ENCODE measurements at places on chromosomes 13 and 19.

- no peak for DNase-seq
Observed at GRCh38 chr13:46184277-46184699, 2.3 kb upstream of the LCP1 start.

- no peak for DNase-seq
Observed at GRCh38 chr13:108957369-108958012, 328.1 kb downstream of the MYO16 start.

DNA sequence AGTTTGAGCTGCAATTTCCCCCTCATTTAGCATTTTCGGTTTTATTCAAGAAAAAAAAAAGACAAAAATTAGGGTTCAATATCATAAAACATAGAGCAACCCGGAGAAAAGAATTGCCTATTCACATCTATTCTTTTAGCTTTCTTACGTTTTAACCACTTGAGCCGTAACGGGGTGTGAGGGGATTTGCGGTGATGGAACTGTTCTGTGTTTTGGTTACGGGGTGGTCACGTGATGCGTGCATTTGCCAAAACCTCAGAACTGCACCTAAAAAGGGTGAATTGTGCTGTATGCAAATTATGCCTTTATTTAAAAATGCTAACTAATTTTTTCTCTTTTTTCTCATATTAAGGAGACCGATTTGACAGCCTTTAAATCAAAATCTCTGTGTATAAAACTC is 22.1 kb downstream of the CLEC11A start:
- no peak for DNase-seq

- DNase-seq, result no peak
Observed at GRCh38 chr13:40792284-40793051, 3.1 kb downstream of the SLC25A15 start.

- no peak for DNase-seq
Observed at GRCh38 chr19:10566658-10567410, 1.0 kb upstream of the KRI1 start.

DNA sequence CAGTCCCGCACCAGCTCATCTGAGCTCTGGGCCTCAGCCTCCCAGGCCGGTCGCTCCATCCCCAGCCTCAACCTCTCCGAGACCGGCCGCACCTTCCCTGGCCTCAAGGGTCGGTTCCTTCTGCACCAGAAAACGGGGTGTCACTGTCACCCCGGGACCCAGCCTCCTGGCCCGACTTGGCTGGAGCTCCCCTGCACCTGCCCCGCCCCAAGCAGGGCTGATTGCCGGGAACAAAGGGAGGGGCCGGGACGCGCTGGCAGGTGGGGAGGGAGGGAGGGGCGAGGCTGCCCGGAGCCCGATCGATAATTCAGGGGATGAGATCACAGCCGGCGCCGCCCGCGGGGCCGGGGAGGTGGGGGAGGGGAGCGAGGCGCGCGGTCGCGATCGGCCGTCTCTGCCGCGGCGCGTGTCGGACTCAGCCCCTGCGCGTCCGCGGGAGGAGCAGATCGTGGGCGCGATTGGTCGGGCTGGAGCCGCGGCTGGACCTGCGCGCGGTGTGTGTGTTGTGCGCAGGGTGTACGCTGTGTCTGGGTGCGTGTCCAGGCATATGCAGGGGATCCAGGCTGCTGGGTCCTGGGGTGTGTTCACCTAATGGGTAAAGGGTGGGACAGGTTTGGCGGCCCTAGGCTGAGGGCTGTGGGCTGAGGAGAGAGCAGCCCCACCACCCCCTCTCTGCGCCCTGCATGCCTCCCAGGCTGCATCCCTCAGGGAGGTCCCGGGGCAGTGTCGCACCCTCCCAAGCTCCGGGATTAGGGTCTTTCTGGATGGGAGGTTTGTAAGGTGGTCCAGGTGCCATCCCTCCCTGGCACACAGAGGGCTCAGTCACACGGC is 1.1 kb upstream of the SHC2 start:
- DNase-seq, result peak; percentile 70

DNA sequence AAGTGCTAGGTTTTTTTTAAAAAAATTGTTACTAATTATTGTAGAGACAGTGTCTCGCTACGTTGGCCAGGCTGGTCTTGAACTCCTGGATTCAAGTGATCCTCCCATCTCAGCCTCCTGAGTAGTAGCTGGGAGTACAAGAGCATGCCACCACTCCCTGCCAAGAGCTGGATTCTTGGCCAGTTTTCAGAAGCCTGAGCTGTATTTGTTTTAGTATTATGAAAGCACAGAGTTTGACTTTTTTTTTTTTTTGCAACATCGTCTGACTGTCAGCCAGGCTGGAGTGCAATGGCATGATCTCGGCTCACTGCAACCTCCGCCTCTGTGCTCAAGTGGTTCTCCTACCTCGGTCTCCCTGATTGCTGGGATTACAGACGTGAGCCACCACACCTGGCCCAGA is 7.0 kb downstream of the ARMC6 start:
- no peak for DNase-seq

GRCh38 chr19:12912571-12912970 is 6.5 kb downstream of the SYCE2 start:
- DNase-seq, result peak; percentile 94

DNA sequence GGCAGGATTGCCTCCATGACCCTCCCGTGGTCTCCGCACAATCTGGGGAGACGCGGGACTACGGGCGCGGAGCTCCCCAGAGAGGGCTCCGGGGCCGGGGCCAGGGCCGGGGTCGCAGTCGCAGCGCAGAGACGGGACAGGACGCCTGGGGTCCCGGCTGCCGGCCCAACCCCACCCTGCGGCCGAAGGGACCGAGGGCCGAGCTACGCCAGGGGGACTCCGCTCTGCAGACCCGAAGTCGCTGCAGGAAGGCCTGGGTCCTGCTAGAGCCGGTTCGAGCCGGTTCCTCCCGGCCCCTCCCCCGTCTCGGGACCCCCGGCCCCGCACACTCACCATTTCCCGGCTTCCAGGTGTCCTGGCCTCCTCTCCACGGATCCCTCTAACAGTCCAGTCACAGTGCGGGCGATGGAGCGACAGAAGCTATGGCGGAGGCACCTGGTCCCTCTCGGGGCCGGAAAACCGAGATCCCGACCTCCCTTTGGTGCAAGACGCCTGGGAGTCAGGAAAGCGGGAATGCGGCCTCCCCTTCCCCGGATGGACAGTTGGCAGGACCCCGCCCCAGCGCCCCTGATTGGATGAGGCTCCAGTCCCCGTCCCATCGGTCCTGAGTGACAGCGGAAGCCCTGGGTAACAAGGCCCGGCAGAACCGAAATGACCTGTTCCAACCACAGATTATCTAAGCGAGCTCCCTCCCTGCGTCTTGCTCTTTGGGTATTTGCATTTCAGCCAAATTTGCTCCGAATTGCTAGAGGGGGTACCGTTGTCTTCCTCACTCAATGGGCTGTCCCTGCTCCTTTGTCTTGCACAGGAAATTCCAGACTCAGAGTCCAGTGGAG is at the start of gene ZNF625:
Gene ZNF625 (minus strand): TSS at position 512 of the 836 bp plus-strand sequence. CDS start 176 bp downstream, at position 336.
- peak; percentile 95 for DNase-seq

DNA sequence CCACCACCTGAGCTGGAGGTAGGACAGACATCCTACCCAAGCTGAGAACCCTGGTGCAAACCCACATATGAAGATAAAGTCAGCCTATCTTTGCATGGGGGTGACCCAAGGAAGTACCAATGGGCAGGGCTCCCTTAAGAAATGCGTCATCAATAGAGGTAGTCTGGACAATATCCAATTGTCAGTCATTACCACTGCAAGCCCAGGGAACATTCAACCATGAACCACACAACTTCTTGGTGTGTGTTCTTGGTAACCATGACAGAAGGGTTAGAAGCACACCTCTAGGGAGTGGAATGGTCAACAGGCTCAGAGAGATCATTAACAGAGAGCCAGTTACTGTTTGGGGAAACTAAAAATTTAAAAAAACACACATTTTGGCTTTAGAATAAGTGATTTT is 34.7 kb upstream of the DOCK9 start:
- DNase-seq, result no peak

DNA sequence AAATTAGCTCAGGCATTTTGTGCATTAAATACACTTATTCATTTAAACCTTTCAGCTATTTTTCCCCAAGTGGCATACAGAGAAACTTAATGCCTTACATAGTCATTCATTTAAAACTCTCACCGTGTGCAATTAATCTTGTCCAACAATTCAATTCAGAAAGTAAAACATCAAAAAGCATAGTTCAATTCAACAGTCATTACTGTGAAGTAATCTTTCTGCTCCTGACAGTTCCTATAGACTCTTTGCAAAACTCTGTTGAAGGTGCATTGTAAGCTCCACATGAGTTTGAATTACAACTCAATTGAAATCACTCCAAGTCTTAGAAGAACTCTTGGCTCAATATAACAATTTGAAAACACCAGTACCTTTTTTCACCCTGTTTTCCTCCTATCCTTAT is 228.3 kb downstream of the DACH1 start:
- no peak for DNase-seq

GRCh38 chr19:31331536-31331935 is 17.7 kb downstream of the TSHZ3 start:
- DNase-seq, result no peak

- no peak for DNase-seq
Observed at GRCh38 chr13:99892196-99892613, 79.4 kb downstream of the ZIC5 start.

- DNase-seq, result peak; percentile 38
Observed at GRCh38 chr19:35030257-35031071, at the start of gene SCN1B. Gene SCN1B, plus strand, starts transcription at chr19:35030470. Its CDS starts 351 bp downstream, at chr19:35030821.

- no peak for DNase-seq
Observed at GRCh38 chr13:99227909-99228688, 27.4 kb downstream of the UBAC2 start.

DNA sequence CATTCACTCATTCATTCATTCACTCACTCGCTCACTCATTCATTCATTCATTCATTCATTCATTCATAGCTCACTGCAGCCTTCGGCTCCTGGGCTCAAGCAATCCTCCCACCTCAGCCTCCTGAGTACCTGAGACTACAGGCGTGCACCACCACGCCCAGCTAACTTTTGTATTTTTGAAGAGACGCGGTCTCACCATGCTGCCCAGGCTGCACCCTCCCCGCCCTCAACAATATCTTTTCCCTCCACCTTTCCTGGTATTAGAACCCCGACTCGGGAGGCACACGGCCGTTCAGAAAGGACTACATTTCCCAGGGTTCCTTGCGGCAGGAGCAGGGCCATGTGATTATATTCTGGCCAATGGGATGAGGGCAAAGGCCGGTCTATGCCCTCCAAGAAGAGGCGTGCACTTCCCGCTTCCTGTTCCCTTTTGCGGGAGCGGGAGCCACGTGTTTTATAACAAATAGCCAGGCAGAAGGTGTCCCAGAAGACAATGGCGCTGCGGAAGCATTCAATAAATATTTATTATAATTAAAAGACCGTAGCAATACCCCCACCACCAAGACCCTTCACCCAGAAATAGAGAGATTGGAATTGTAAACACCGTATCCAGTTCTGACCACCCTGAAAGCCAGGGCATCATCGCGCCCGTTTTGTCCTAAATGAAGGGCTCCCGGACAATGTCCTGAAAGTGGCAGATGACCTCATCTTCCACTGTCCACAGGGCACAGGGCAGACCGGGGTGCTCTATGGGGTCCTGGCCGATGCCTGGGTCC is 15.9 kb downstream of the TICAM1 start:
- peak; percentile 92 for DNase-seq

DNA sequence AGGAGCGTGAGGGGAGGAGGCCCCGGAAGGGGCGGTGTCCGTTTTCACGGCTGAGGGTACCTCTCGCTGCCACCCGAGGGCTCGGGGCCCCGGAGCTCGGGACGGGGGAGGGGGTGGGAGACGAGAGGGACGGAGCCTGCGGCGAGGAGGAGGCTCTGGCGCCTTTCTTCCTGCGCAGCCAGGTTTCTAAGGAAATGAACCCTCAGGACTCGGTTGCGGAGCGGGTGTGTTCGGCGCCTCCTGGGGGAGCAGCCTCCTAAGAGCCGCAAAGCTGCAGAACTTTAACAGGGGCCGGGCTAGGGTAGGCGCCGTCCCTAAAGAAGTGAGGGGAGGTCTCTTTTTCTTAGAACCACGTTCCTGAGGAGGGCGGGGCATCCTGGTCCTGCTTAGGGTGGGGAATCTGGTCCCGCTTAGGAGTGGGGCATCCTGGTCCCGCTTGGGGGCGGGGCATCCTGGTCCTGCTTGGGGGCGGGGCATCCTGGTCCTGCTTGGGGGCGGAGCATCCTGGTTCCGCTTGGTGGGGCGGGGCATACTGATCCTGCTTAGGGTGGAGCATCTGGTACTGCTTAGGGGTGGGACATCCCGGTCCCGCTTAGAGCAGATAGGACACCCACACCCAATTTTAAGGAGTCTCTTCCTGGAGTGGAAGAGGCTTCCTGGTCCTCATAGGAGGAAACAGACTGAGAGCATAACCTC is 6.2 kb downstream of the SYT5 start:
- DNase-seq, result peak; percentile 49

DNA sequence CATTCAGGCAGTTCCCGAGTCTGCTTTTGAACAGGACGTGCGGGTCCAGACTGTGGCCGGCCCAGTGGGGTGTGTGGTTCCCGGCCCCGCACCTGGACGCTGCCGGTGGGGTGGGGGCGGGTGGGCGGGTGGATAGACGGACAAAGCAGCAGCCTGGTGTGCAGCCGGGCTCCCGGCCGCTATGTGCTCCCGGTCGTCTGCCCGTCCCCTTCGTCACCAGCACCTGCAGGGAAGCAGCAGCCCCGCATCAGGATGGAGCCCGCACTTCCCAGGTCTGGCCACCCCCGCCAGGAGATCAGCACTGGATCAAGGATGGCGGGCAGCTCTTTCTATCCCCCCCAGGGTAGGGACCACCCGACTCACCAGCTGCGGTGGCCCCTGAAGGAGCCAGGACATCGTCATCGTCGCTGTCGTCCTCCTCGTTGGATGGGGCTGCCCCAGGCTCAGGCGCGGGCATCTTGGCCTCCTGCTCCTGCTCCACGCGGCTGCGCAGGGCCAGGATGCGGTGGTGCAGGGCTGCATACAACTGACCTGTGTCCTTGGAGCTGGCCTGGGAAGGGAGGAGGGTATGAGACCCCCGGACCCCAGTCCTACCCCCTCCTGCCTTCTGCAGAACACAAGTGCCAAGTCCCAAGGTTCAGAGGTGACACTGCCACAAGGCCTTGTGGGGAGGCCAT is 3.5 kb downstream of the CAPS start:
- DNase-seq, result no peak

DNA sequence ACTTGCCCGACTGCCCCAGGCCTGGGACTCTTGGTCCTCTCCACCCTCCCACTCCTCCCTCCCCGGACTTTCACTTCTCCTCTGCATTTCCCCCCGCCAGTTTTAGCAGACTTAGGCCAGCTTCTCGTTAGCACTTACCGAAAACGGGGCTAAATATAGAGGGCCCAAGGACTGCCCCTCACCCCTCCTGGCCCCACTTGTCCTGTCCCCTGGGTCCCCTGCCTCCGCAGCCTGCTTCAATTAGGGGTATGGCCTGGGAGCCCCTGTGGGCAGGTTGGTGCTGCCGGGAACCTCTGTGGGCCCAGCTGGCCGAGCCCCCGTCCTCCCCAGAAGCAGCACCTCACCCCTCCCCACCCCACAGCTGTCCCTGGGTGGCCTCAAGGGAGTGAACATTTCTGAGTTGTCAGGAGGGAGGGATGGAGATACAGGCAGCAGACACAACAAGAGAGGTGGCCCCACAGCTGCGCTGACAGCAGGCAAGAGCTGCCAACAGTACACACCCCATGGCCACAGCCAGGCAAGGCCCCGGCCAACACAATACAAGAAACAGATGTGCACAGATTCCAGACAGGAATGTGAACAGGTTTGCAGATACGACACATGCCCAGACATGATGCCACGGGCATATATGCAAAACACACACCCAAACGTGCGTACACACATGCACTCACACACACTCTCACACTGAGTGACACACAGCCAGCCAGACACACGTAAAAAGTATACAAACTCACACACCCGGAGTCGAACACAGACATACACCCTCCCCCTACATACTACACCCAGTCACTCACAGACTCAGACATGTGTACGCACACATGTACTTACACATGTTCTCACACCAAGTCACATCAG is 2.6 kb downstream of the POU2F2 start:
- DNase-seq, result no peak

GRCh38 chr19:13104360-13104847 is 1.7 kb upstream of the LYL1 start:
- no peak for DNase-seq
